ENCODE measurements at places on chromosomes 7 and 10. TPM values are rescaled to one million over a fixed set of nuclear protein-coding genes. Genes with fewer than 3 reads are reported as not detected.

CALD1 gene
- 246 TPM for total RNA-seq

RBP3 gene
- not detected for total RNA-seq

FGL2 gene
- 0.13 TPM for total RNA-seq

CCDC7 gene
- total RNA-seq = 19.6 TPM

ALOX5 gene
- not detected for total RNA-seq

CALHM1 gene
- total RNA-seq = not detected

CPVL gene
- total RNA-seq = not detected

MMD2 gene
- not detected for total RNA-seq

FANK1 gene
- 1.2 TPM for total RNA-seq

SAMD9 gene
- total RNA-seq = 16.8 TPM

SDK1 gene
- total RNA-seq = 0.50 TPM

SPDYE2B gene
- not detected for total RNA-seq

ITGA8 gene
- 0.65 TPM for total RNA-seq

A1CF gene
- total RNA-seq = not detected

VSTM2A gene
- total RNA-seq = not detected

ZNF716 gene
- not detected for total RNA-seq

CYP26C1 gene
- total RNA-seq = 0.80 TPM

TAC1 gene
- total RNA-seq = not detected

UTF1 gene
- not detected for total RNA-seq

INPP5A gene
- total RNA-seq = 33.1 TPM

ASZ1 gene
- not detected for total RNA-seq

EPHB4 gene
- total RNA-seq = 148 TPM

CRHR2 gene
- total RNA-seq = not detected

ITIH2 gene
- not detected for total RNA-seq

DGKB gene
- total RNA-seq = not detected

GPNMB gene
- total RNA-seq = 0.72 TPM

LRRD1 gene
- 0.07 TPM for total RNA-seq

RSPH10B gene
- not detected for total RNA-seq

ZNF107 gene
- total RNA-seq = 7.0 TPM

OR6B1 gene
- not detected for total RNA-seq

RAB19 gene
- not detected for total RNA-seq

GIMAP5 gene
- total RNA-seq = 8.9 TPM

CHST3 gene
- total RNA-seq = 17.2 TPM

All from thoracic aorta endothelial cell (primary cell).